ENCODE measurements at places on chromosomes 16 and 17.

DNA sequence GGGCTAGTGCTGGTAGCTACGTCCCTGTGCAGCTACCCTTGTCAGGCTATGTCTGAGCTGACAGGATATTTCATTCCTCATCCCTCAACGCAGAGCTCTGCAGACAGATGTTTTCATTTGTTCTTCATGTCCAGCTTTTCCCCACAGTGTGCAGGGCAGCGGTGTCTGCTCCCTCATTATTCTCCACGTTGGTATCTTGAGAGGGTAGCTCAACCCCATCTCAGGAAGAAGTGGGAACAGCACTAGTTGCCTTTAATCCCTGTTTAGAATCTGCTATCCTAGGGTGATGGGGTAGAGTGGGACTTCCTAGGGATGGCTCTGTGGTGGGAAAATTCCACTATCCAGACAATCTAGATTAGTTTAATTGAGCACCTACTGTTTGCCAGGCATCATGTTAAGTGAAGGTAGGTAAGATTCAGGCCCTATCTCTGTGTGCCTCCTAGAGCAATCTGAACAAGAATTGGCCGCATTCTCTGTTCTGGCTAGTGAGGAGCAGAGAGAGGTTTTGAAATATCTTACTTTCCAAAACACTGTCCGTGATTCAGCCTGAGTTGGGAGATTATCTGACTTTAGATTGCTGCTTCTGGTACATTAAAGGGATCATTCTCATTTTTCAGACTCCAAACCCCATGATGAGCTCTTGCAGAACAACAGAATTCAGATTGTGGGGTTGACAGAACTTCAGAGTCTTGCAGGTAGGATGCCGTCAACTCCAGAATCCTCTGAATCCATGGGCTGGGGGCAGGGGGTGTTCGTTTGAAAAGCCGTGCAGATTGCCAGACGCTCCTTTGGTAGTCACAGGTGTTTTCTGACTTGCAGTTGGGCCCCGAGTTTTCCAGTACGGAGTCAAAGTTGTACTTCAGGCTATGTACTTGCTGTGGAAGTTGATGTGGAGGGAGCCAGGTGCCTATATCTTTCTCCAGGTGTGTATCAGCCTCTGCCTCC is 963 bp downstream of the ALG1 start:
- no peak for DNase-seq

GRCh38 chr17:77313831-77314230 is 173.1 kb downstream of the SEC14L1 start:
- DNase-seq = no peak

GRCh38 chr16:53372992-53373871 is 61.0 kb upstream of the RBL2 start:
- no peak for DNase-seq

DNA sequence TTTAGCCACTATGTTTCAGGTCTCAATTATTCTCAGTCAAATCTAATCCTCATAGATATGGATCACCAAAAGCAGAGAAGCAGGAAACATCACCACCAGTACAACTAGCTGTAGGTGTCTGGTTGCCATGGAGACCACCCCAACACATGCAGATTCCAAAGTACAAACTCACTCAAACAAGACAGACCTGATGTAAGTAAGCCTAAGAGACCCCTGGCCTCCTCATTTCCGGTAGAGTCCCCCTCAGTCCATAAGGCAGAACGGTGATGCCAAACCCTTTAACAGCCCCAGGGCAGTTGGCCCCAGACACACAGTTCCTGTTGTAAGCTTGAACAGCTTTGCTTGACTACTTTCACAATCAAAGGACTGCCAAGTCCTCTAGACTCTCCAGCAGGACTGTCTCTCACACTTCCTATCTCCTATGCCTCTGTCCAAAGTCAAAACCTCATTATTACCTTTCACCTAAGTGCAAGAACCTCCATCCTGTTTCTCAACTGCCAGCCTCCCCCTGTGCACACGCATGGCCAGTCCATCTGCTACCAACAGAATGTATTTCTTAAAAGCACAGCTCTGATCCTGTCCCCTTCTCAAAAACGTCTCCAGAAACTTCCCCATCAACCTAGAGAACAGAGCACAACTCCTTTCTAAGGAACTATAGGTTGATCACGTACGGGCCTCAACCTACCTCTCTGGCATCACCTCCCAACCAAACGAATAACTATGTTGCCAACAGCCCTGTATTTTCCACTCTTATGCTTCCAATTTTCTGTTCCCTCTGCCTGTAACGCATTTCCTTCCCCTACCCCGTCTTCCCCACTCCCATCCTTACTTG is 23.9 kb downstream of the SLC39A11 start:
- peak; percentile 26 for DNase-seq

DNA sequence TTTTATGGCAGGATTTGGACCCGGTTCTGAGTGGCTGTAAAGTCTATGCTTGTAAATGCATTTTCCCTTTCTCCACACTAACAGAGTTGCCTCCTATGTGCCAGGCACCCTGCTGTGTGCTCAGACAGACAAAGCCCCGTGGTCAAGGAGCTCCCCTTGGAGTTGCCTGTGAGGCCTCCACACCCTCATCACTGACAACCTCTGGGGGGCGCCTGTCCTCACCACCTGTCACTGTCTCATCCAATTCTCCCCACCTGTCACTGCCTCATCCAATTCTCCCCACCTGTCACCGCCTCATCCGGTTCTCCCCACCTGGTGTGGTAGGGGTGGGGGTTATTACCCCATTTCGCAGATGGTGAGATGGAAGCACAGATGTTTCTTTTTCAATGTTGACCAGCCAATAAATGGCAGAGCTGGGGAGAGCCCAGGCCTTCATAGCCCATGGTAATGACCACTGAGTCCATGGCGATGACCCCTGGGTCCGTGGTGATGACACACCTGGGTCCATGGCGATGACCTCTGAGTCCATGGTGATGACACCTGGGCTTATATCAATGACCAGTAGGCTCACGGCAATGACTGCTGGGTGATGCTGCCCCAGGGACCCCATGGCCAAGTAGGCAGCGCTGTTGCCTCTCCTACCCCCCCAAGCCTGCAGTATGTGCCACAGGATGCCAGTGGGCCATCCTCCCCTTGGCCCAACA is 150.1 kb downstream of the IRF8 start:
- no peak for DNase-seq

GRCh38 chr17:51189162-51189561 is 23.0 kb downstream of the NME2 start:
- DNase-seq = no peak

DNA sequence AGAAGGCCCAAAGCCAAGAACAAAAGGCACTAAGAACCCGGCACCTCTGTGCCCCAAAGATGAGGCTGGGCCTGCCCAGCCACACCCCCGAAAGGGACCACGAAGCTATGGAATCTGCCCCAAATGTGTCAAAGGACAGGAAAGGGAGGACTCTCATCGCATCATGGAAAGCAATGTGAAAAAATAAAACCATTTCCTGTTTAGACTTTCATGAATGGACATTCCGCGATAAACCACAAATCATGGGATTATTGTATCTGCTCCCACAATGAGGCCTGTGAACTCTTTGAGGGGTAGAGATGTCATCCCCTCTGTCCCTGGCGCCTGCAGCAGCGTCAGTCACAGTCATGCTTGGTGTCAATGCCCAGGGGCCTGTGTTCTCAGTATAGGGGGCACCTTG is 135.0 kb downstream of the COPRS start:
- DNase-seq = no peak

DNA sequence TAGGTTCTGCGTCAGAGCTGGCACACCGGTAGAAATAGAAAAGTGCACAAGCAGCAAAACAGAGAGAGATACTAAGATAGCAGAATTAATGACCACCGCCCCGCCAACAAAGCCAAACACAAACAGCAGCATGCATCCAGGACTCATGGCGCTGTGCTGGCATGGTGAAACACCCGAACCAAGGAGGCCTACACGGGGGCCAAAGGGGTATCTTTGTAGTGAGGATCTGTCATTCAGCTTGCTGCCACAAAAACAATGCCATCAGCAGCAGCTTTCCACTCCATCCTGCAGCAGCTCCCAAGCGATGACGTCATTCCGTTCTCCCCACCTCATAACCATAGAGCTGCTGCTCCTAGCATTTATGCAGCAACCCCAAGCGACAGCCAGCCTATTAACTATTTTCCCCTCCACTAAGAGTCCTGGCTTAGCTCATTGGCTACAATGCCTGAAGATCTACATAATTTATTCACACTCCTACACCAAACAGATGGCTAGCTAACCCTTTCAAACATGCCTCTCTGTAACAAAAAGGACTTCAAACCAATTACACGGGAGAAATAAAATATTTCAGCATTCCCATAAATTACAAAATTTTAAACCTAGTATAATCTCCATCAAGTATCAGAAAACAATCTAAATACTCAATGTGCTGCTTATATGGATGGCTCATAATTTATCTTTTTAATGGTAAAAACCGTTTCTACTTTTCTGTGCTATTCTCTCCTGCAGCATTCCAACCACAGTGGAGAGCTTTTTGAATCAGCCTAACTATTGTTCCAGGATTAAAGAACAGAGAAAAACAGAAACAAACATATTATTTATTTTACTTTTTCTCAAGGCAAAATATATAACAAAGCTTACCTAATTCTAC is 73.9 kb downstream of the SPAG9 start:
- peak; percentile 78 for DNase-seq

DNA sequence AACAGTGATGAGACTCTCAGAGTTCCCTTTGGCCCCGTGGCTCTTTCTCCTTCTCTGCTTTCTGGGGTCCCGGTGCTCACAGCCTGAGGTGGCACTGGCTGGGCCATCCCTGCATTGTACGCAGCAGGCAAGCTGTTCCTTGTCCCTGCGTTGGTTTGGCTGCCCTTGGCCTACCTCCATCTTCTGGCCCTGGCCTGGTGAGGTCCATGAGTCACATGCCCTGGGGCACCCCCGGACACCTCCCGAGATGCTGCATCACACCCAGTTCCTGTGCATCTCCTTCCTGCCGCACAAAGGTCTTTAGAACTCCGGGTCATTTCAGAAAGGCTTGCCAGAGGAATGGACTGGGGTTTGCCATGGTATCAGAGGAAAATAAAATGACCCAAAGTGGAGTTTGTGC is 9.5 kb downstream of the SULT1A2 start:
- no peak for DNase-seq

DNA sequence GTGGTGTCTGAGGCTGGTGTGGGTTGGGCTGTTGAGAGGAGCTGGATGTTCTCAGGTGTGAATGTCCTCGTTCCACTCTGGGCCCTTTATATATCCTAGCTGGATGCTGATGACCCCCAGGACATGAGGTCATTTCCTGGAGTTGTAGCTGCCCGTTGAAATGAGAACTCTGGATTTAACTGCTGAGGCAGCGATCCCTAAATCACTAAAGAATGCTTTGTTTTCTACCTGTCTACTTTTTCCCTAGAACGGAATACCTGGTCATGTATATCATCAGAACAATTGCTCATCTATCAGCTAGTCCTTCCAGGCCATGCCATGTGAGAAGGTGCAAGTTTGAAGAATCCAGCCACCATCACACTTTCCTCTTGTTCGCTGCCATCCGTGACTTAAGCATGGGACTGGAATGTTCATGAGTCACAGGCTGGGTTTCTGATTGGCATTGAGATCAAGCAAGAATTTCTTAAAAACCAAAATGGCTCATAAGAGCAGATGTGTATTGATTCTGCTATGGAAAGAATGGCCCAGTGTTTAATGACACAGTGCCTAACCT is at the start of gene KRTAP2-3:
TSS of gene KRTAP2-3 (minus strand) at position 63 of the 553 bp plus-strand sequence. CDS start 64 bp downstream, outside the sequence.
- DNase-seq = peak; percentile 92

DNA sequence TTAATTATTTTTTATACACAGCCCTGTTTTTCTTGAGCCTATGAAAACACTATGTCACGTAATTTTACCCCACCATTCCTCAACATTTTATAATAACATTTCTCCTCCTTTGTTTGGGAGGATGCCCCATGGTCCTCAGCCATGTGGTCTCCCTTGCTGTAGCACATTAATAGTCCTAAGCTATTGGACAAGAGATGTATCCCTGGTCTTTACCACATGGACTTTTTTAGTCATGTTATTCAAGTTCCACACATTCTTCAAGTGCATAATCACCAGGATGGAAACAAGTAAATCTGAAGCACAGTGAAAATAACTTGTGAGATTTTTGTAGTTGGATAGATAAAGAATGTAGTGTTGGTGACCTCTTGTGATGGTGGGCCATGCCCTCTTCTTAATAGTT is 2.0 kb upstream of the KRTAP2-3 start:
- DNase-seq = peak; percentile 97

GRCh38 chr16:49733313-49734009 is 122.5 kb downstream of the ZNF423 start:
- DNase-seq = no peak

DNA sequence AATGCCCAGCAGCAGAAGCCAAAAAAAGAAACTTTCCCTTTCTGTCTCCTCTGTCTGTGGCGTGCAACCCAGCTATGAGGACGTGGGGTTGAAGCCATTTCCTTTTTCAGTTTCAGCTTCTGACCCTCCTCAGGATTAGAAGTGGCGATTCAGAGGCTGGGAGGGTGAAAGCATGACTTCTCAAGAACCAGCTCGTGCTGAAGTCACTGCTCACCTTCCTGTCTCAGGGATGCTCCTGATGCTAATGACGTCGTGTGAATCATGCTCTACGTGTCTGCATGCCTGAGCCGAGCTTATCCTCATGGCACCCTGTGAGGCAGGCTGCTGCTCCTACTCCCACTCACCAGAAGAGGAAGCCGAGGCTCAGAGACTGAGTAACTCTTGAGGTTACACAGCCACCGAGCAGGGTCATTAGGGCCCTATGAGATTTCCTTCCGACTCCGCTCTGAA is 5.7 kb upstream of the LPO start:
- DNase-seq = peak; percentile 57

DNA sequence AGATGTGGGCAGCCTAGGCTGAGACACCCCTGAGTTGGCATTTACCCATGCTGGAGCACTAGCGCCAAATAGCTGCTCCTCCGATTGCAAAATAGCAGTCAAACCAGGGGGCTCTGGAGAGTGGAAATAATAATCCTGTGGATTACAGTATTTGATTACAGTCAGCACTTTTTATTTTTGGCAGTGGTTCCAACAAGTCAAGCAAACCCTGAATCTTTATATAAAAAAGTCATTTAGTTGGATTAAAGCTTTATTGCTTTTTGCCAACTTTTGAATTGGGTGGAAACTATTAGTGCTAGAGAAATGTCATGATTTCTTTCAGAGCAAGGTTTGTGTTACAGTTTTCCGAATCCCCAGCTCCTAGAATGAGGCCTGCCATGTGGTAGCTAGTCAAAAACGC is 99.3 kb upstream of the FAM20A start:
- no peak for DNase-seq

GRCh38 chr17:59172436-59173004 is 17.0 kb downstream of the PRR11 start:
- no peak for DNase-seq

- DNase-seq = no peak
These were observed 393.5 kb downstream of the UTP18 start for GRCh38 chr17:51653878-51654277.

DNA sequence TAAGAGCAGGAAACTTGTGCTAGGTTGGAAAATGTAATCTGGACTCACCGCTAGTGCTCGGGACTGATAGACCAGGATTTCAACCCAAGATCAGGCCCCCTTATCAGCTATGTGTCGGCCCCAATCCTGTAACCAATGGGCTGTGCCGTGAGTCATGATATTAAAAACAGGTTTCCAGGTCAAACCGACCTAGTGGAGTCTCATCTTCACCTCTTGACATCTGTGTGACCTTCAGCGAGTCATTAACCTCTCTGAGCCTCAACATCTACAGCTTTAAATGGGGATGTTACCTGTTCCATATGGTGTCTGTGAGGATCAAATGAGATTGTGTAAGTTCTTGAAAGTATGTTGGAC is 512 bp downstream of the PMM2 start:
- DNase-seq = no peak

GRCh38 chr16:84844559-84845495 is 25.0 kb downstream of the CRISPLD2 start:
- DNase-seq = no peak

GRCh38 chr16:74622005-74622404 is 15.1 kb upstream of the GLG1 start:
- DNase-seq = no peak

GRCh38 chr16:10314811-10315210 is 71.0 kb upstream of the ATF7IP2 start:
- DNase-seq = peak; percentile 3

Measured in fibroblast of skin of left quadriceps (primary cell).